ENCODE measurements at places on chromosomes 1 and 21. TPM values are rescaled to one million over a fixed set of nuclear protein-coding genes. Genes with fewer than 3 reads are reported as not detected.
A peak's percentile ranks its signal among the peaks of the same experiment; 100 is the strongest.

GRCh38 chr21:25405984-25406383 lies 201.3 kb downstream of the MRPL39 start:
- H3K27ac ChIP-seq: no peak overlapping the region
- H3K36me3 ChIP-seq: no peaks in the 10 kb centered on the region
- no peaks in the 10 kb centered on the region for H3K27me3 ChIP-seq

DNA sequence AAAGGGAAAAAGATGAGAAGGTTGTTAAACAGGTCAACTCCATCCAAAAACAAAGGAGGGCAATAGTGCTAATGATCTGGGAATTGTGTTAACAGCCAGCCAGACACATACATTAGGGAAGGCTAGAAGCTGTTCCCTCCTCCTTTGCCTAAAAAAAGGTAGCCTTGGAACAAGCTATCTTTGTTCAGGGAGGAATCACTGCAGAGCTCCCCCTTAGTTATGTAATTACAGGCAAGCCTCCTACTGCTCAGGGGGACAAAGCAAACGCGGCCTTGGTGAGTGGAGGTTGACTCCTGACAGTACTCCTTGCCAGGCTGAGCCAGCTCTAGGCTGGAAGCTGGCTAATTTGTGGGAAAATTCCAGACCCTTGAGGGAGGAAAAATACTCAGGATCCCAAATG lies 97.6 kb downstream of the VAV3 start:
- no peak overlapping the region for H3K4me3 ChIP-seq
- no peaks in the 10 kb centered on the region for H3K27me3 ChIP-seq

DNA sequence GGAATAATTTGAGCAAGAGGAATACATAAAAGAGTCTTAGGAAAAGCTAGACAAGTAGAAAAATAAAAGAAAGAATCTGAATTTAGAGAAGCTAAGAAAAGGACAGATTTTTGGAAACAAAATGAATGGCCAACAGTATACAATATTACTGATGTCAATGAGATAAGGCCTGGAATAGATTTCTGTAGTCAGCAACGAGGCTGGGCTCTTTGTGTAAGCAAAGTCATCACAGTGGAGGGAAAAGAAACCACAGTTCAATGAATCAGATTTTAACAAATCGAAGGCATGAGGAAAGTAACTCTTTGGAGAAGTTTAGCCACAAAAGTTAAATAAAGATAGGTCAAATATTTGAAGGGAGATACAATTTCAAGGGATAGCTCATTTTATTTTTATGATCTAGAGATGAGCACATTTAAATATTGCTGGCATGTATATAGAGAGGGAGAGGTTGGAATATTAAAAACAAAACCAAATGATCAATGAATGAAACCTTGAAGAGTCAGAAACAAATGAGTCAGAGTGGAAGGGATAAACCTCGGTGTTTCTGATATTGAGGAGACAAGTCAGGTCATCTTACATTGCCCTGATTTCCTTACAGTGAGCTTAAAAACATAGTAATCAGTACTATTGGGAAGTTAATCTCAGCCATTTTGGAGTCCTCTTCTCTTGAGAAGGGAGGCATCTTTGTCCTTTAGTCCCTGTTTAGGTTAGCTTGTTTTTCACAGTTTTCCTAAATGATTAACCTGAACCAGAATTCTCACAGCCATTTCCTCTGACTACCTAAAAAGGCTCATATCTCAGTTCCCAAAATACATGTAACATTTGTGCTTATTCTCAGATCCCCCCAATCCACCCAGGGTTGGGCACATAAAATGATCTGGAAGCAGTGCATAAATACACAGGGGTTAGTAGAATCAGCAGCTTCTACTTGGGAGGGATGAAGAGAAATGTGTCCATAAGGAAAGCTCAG lies 620.0 kb upstream of the B3GALT2 start:
- no peak overlapping the region for H3K27ac ChIP-seq
- no peaks in the 10 kb centered on the region for H3K4me1 ChIP-seq
- DNase-seq: no peak
- H3K36me3 ChIP-seq: no peaks in the 10 kb centered on the region

- H3K27me3 ChIP-seq: no peaks in the 10 kb centered on the region
- DNase-seq: peak; percentile 84
- no peaks in the 10 kb centered on the region for H3K4me1 ChIP-seq
- H3K27ac ChIP-seq: peak overlapping the region; percentile 99
- no peaks in the 10 kb centered on the region for H3K36me3 ChIP-seq
- no peak overlapping the region for H3K4me3 ChIP-seq
Observed at GRCh38 chr1:234544087-234544579, 65.2 kb upstream of the TARBP1 start.

- H3K4me1 ChIP-seq: no peaks in the 10 kb centered on the region
- H3K36me3 ChIP-seq: peaks cover 56% of the 10 kb centered on the region
- no peak overlapping the region for H3K4me3 ChIP-seq
- DNase-seq: no peak
- H3K27me3 ChIP-seq: no peaks in the 10 kb centered on the region
Observed at GRCh38 chr1:205800427-205800826, 12.6 kb downstream of the SLC41A1 start.

DNA sequence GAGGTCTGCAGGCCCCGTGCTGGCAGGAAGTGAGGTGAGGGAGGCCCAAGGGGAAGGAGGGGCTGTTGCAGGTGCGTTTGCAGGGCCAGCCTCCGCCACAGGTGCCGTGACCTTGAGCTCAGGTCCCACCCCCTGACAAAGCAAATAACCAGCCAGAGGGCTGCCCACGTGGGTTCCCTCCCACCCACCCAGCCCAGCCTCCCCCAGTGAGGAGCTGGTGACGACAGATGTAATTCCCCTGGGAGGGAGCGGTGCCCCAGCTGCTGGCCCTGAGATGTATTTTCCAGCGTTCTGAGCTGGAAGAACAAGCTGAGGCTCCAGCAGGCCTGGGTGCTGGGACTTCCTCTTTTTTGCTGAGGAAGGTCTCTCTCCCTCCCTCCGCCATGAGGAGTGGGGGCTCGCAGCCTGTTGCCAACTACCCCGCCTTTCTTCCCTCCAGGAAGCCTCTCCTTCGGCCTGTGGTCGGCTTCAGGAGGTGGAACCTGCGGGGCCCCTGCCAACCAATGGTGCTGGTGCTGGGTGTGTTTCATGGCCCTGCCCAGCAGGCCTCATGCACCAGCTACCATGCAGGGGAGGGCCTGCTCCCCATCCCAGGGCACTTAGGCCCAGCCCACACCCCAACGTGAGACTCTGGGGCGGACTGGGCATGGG lies 153.2 kb downstream of the PRDM16 start:
- peaks cover 24% of the 10 kb centered on the region for H3K4me1 ChIP-seq
- no peak overlapping the region for H3K4me3 ChIP-seq
- H3K27ac ChIP-seq: no peak overlapping the region
- H3K27me3 ChIP-seq: no peaks in the 10 kb centered on the region

DNA sequence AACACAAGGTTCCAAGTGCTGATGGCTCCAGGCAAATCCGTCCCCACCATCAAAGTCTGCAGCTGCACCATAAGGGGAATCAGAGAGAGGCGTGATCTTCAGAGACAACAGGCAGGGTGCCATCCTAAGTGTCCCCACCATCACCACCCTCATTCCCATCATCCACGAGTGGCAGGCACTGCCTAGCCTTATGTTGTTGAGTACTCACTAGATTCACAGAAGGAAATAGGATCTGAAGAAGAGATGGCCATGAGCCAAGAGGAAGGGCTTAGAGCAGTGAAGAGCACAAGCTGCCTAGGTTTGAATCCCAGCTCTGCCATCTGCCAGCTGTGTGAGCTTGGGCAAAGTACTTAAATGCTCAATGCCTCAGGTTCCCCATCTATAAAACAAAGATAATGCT lies 207.3 kb upstream of the CSF3R start:
- no peaks in the 10 kb centered on the region for H3K27me3 ChIP-seq
- DNase-seq: no peak
- H3K4me3 ChIP-seq: no peak overlapping the region
- H3K36me3 ChIP-seq: no peaks in the 10 kb centered on the region

GRCh38 chr1:67479146-67479891 lies 49.1 kb upstream of the SERBP1 start:
- H3K4me1 ChIP-seq: no peaks in the 10 kb centered on the region
- no peak overlapping the region for H3K4me3 ChIP-seq
- DNase-seq: no peak

DNA sequence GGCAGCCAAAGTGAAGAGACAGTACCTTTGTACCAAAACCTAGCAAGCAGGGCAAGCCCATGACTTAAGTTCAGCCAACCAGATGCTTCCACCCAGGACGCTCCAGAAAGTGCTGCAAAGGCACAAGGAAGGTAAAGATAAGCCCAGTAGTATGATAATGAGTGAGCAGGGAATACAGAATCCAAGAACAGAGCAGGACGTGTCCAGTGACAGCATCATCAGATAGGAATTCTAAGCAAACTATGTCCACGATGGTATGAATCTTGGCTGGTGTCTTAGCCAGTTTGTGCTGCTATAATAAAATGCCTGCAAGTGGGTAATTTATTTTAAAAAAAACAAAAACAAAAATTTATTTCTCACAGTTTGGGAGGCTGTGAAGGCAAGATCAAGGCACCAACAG lies 13.6 kb downstream of the GJA4 start:
- no peaks in the 10 kb centered on the region for H3K27me3 ChIP-seq
- no peaks in the 10 kb centered on the region for H3K36me3 ChIP-seq
- H3K27ac ChIP-seq: no peak overlapping the region
- no peak for DNase-seq
- H3K4me1 ChIP-seq: no peaks in the 10 kb centered on the region

DNA sequence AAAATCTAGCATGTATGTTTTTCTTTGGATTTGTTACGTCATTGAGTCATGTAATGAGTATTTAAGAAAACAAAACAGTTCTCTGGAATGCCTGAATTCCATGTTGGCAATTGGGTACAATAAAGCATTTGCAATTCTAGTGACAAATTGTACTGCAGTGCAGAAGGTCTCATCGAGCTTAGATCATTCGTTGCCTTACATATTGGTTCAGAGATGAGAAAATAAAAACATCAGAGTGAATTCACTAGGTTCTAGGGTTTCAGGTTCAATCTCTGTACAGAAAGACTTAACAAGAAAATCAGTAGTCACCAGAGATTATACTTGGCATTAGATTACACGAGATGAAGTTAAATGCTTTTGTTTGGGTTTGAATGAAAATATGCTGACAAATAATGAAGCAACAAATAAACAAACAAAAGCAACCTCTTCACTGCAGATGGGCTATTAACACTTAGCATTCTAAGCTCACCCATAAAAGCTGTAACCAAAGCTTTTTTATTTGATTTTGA lies 124.7 kb downstream of the RYR2 start:
- H3K4me1 ChIP-seq: peaks cover 75% of the 10 kb centered on the region
- no peaks in the 10 kb centered on the region for H3K27me3 ChIP-seq
- DNase-seq: no peak

DNA sequence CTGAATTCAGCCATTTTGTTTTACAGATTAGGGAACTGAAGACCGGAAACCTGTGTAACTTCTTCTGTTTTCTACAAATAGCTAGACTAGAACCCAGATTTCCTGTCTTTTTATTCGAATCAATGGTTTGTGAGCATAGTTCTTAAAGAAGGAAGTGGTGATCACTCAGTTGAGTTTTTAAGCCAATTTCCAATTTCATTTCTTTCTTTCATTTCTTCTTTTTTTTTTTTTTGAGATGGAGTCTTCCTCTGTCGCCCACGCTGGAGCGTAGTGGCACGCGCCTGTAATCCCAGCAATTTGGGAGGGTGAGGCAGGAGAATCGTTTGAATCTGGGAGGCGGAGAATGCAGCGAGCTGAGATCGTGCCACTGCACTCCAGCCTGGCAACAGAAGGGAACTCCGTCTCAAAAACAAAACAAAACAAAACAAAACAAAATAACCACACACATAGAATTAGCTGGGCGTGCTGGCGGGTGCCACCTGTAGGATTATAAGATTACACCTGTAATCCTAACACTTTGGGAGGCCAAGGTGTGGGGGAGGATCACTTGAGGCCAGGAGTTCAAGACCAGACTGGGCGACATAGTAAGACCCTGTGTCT lies 3.0 kb upstream of the MDM4 start:
- no peak for DNase-seq
- no peaks in the 10 kb centered on the region for H3K27me3 ChIP-seq
- no peaks in the 10 kb centered on the region for H3K36me3 ChIP-seq
- H3K4me1 ChIP-seq: no peaks in the 10 kb centered on the region
- no peak overlapping the region for H3K27ac ChIP-seq
- H3K4me3 ChIP-seq: peak overlapping the region; percentile 6

GRCh38 chr1:234078143-234078542 lies 173.7 kb downstream of the SLC35F3 start:
- H3K4me1 ChIP-seq: no peaks in the 10 kb centered on the region
- no peaks in the 10 kb centered on the region for H3K27me3 ChIP-seq
- H3K27ac ChIP-seq: no peak overlapping the region
- DNase-seq: no peak
- H3K36me3 ChIP-seq: no peaks in the 10 kb centered on the region

GRCh38 chr1:65412256-65412983 lies 8.0 kb upstream of the LEPR start:
- no peaks in the 10 kb centered on the region for H3K4me1 ChIP-seq
- no peak overlapping the region for H3K4me3 ChIP-seq
- no peaks in the 10 kb centered on the region for H3K27me3 ChIP-seq

DNA sequence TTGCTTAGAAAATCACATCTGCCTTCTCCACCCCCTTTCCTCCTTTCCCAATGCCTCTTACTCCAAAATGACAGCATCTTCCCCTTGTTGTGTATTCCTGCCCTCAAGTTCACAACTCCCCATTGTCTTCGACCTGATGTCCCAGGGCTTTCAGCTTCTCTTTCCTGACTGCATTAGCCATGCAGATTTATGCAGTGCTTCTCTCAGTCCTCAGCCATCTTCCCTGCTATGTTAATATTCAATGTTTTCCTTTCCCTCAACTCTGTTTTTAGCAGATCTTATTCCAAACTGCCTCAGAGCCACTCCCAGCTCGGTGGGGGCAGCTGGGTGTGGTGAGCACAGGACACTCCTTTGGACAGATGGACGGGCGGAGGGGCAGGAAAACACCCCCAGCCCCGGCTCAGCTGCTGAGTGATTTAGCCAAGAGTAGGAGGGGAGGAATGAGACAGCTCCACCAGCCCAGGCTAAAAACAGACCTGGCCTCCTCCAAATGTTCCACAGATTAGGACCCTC lies 71.0 kb downstream of the CD2 start:
- H3K4me3 ChIP-seq: no peak overlapping the region
- H3K27me3 ChIP-seq: no peaks in the 10 kb centered on the region
- peak overlapping the region; percentile 56 for H3K27ac ChIP-seq
- no peak for DNase-seq

DNA sequence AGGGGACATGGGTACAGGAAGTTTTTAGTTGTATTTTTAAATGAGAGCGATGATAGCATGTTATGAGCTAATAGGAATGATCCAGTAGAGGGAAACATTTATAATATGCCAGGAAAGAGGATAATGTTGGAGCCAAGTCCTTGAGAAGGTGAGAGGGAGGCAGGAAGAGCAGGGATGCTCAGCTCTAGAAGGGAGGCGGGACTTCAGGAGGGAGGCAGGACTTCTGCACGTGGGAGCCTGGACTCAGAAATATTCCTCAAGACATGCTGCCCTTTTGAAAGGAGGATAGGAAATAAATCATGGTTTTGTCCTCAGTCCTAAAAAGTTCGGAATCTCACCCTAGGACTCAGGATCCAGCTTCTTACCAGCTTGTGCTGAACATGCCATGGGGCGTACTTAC lies 5.9 kb downstream of the ADARB1 start:
- no peaks in the 10 kb centered on the region for H3K36me3 ChIP-seq
- no peak overlapping the region for H3K4me3 ChIP-seq
- H3K27me3 ChIP-seq: no peaks in the 10 kb centered on the region
- no peak for DNase-seq
- no peaks in the 10 kb centered on the region for H3K4me1 ChIP-seq

VASH2 gene
- total RNA-seq: 0.47 TPM

GBP6 gene
- 0.19 TPM for total RNA-seq

PTPRU gene
- 22.4 TPM for total RNA-seq

ADAM30 gene
- not detected for total RNA-seq

LAMTOR5 gene
- 177 TPM for total RNA-seq

MIXL1 gene
- not detected for total RNA-seq

FLG gene
- not detected for total RNA-seq

DNASE2B gene
- total RNA-seq: not detected

POU2F1 gene
- total RNA-seq: 10.9 TPM

FAM163A gene
- not detected for total RNA-seq

Measured in right atrium auricular region (tissue), 2 donors.